ENCODE measurements at places on chromosomes 2 and 18. TPM values are rescaled to one million over a fixed set of nuclear protein-coding genes. Genes with fewer than 3 reads are reported as not detected.

DNA sequence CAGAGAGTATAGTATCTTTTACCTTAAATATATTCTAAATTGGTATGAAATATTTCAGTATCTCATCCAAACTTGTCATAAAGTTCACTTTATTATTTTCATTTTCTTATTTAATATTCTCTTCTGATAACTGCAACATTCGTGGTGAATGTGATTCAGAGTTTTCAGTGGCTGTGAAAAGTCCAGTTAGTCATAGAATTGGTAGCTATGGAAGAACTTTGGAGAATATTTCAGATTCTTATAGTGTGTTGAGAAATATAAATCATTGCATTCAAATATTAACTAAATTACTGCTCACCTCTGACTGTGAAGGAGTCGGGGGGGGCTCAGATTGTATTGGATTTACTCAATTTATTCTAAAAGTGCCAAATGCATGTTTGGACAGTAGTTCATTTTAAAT, 178.6 kb upstream of the VWC2L start:
- H3K36me3 ChIP-seq: no peaks in the 10 kb centered on the region
- no peak for DNase-seq
- no peak overlapping the region for H3K27ac ChIP-seq
- H3K4me3 ChIP-seq: no peak overlapping the region

DNA sequence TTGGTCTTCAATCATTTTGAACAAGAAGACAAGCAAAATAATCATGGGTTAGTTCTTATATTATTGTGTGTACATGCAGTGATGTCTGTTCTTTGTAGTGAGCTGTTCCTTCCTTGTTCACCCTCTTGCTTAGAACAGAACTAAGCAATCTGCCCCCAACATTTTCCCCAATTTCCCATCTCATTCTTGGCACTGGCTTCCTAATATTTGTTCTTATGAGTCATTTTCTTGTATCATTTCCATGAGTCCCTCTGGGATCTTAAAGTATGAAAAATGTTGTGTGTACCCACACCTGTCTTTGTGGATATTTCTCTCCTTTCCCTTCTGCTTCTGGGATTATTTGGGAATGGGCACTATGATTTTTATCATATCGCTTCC, 3.5 kb upstream of the IL1B start:
- H3K36me3 ChIP-seq: no peaks in the 10 kb centered on the region
- peak overlapping the region; percentile 1 for H3K27ac ChIP-seq
- peaks cover 2% of the 10 kb centered on the region for H3K27me3 ChIP-seq
- DNase-seq: no peak
- H3K4me1 ChIP-seq: peaks cover 12% of the 10 kb centered on the region

DNA sequence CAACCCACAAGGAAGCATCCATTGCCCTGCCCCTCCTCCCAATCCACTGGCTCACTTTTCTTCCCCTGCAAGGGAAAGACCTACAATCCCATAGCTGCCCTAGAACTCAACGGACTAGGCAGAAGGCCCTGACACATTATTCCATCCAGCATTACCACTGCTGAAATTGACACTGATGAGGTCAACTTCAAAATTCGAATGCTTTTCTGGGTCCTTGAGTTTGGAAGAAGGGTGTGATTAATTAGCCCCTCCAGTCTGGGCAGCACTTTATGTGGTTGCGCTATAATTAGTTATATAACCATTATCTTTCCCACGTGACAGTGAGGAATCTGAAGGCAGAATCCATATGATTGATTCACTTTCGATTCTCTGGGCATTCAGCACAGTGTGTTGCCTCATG, 55.7 kb downstream of the EVA1A start:
- H3K4me1 ChIP-seq: no peaks in the 10 kb centered on the region
- H3K27me3 ChIP-seq: no peaks in the 10 kb centered on the region
- H3K27ac ChIP-seq: no peak overlapping the region
- H3K36me3 ChIP-seq: no peaks in the 10 kb centered on the region

- no peak for DNase-seq
- H3K36me3 ChIP-seq: no peaks in the 10 kb centered on the region
- no peaks in the 10 kb centered on the region for H3K4me1 ChIP-seq
- H3K27ac ChIP-seq: no peak overlapping the region
- H3K27me3 ChIP-seq: no peaks in the 10 kb centered on the region
Observed at GRCh38 chr2:121638333-121638732, 10.9 kb downstream of the CLASP1 start.

GRCh38 chr2:196054631-196055030, 14.0 kb downstream of the DNAH7 start:
- no peak overlapping the region for H3K27ac ChIP-seq
- H3K4me3 ChIP-seq: no peak overlapping the region
- H3K36me3 ChIP-seq: no peaks in the 10 kb centered on the region
- H3K27me3 ChIP-seq: no peaks in the 10 kb centered on the region
- DNase-seq: no peak

GRCh38 chr2:112199188-112199587, 55.7 kb downstream of the ZC3H8 start:
- H3K36me3 ChIP-seq: no peaks in the 10 kb centered on the region
- H3K4me3 ChIP-seq: no peak overlapping the region
- H3K4me1 ChIP-seq: no peaks in the 10 kb centered on the region
- H3K27ac ChIP-seq: no peak overlapping the region
- no peak for DNase-seq
- no peaks in the 10 kb centered on the region for H3K27me3 ChIP-seq

The LRATD1 gene
- not detected for total RNA-seq

The CFAP210 gene
- total RNA-seq: 8.4 TPM

The GCG gene
- not detected for total RNA-seq

The NYAP2 gene
- 0.14 TPM for total RNA-seq
